ENCODE measurements at places on chromosomes 5 and 9. TPM values are rescaled to one million over a fixed set of nuclear protein-coding genes. Genes with fewer than 3 reads are reported as not detected.

Gene SLC25A48
- polyA plus RNA-seq, result 0.25 TPM

Gene SLC25A2
- polyA plus RNA-seq, result 0.14 TPM

Gene IL12B
- not detected for polyA plus RNA-seq

Gene CERT1
- 9.1 TPM for polyA plus RNA-seq

Gene SPINK7
- polyA plus RNA-seq, result not detected

Gene MRPS27
- polyA plus RNA-seq, result 40.5 TPM
